ENCODE measurements at places on chromosomes 6 and 20.
A peak's percentile ranks its signal among the peaks of the same experiment; 100 is the strongest.

GRCh38 chr20:25150016-25150415, 45.5 kb upstream of the ENTPD6 start:
- DNase-seq: no peak

DNA sequence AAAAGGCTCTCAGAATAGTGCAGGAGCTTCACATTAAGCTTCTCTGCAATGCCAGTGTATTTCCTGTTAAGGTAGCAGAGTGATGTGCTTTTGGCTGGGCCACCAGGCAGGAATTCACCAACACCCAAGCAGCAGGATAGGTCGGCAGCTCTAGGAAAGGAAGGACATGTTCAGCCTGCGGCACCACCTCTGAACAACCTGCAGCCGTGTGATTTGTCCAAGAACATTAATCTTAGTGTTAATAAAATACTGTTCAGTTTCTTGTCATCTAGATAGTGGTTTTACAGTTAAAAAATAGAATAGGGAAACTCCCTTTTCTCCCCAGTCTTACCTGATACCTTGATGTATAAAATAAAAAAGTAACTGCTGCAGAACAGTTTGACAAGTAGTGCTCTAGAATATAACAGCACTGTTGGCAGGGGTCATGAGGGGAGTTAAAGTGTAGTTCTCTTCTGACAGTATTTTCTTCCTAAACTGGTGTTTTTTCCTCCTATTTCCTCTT, 18.8 kb downstream of the ZNF292 start:
- no peak for DNase-seq

DNA sequence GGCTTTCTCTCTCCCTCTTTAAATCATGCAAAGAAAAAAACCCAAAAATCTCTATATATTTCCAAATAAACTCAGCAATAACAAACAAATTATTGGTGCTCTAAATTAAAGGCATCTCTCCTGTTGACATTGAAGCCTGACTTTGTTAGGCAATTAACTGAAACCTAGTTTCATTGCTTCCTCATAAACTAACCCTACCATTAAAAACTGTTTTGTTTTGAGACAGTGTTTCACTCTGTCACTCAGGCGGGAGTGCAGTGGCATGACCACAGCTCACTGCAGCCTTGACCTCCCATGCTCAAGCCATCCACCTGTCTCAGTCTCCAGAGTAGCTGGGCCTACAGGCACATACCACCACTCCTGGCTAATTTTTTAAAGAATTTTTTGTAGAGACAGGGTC, 34.9 kb downstream of the PIGU start:
- no peak for DNase-seq

DNA sequence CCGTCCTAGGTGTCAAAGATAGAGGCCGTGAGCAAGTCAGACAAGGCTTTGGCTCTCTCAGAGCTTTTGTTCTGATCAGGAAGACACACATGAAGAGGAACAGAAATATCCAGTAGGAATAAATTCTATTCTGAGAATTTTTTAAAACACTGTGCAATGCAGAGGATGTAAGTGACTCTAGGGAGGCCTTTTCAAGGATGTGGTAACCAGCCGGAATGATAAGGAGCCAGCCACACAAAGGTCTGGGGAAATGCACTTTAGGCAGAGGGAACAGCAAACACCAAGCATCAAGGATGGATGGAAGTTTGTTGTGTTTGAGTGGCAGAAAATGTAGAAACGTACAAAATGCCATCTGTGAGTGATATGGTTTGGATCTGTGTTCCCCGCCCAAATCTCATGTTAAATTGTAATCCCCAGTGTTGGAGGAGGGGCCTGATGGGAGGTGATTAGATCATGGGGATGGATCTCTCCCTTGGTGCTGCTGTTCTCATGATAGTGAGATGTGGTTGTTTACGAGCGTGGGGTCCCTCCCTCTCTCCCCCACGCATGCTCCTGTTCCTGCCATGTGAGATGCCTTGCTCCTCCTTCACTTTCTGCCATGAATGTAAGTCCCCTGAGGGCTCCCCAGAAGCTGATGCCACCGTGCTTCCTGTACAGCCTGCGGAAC, 93.6 kb upstream of the CDYL start:
- DNase-seq: no peak

GRCh38 chr6:143236151-143236798, 175.6 kb downstream of the AIG1 start:
- DNase-seq: no peak

- no peak for DNase-seq
Observed at GRCh38 chr6:43912598-43913371, 142.8 kb downstream of the VEGFA start.

- no peak for DNase-seq
Observed at GRCh38 chr6:170188571-170189001, 102.3 kb downstream of the DLL1 start.

- DNase-seq: no peak
Observed at GRCh38 chr6:99132026-99132635, 184.4 kb upstream of the FBXL4 start.

DNA sequence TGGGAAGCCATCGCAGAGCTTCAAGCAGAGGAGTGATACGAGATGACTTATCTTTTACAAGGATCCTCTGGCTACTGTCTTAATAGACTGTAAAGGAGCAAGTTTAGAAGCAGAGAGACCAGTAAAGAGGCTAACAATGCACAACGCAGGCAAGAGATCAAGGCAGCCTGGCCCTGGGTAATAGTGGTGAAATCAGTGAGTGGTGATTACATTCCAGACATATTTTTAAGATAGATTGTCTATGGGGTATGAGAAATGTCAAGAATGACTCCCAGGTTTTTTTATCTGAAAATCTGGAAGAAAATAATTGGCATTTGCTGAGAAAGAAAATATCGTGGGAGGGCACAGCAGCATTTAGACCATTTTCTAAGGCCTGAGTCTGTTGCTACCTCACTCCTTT, 213.6 kb upstream of the HTR1E start:
- DNase-seq: no peak

DNA sequence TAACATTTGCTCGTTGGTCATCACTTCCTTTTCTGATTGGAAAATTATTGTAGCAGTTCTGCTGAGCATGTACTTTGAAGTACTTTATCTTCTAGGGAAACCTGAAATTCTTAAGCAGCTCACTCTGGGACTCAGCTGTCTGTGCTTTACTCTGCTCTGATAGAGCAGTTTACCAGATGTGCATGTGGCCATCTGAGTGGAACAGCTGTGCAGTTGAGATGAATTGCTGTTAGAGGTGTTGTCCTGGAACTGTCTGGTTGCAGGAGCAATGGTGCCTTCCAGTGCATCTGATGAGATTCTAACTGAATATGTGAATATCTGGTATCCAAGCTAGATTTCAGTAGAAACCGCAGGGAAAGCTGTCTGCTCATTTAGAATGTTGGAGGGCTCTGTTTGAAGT, 27.2 kb downstream of the PANK2 start:
- no peak for DNase-seq

DNA sequence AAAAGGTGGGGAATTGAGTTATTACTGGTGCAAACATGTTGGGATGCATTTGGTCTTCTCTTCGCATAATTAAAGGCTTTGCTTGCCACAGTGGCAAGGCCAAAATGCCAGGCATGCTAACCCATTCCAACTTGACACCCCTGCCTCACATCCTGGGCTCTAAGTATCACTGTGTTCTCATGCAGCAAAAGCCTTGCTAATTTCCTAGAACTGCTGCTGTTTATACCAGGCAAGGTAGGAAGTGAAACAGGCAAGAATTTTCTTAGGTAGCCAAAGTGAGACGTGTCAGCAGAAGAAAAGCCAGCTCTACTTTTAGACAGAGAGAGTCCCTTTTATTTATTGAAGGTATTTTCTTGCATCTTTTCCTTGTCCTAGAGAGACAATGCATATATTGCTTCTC, 41.2 kb downstream of the LYRM2 start:
- no peak for DNase-seq

GRCh38 chr6:22145823-22146677, 150.8 kb downstream of the PRL start:
- peak; percentile 28 for DNase-seq

GRCh38 chr20:8335495-8336195, 203.6 kb downstream of the PLCB1 start:
- DNase-seq: no peak

GRCh38 chr6:101116337-101116736, 235.2 kb upstream of the ASCC3 start:
- no peak for DNase-seq

DNA sequence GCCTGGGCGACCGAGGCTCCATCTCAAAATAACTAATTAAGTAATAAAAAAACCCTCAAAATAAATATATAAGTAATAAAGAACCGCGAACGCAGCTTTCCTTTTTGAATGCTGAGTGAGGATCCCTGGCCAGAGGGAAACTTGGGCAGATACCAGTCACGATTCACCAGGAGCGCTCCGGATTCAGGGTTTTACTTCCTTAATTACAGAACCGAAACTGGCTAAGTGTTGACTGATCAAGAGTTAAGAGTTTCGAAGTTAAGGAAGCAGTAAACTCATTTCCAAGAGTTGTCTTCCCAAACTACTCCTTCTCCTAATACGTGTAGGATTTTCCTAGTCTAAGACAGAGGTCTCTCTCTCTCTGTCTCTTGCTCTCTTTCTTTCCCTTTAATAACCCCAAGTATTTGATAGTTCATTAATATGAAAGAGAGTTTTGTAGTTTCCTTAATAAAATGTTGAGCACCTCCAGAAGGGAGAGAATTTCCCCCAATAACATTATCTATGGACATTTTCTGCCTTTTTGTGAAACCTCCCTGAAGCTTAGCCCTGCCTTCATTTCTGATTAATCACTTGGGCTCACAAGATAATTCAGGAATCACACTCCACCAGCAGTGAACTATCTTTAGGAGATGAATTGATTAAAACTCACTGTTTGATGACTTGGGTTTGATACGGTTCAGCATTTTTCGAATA, 61.4 kb upstream of the ZNF217 start:
- DNase-seq: no peak

DNA sequence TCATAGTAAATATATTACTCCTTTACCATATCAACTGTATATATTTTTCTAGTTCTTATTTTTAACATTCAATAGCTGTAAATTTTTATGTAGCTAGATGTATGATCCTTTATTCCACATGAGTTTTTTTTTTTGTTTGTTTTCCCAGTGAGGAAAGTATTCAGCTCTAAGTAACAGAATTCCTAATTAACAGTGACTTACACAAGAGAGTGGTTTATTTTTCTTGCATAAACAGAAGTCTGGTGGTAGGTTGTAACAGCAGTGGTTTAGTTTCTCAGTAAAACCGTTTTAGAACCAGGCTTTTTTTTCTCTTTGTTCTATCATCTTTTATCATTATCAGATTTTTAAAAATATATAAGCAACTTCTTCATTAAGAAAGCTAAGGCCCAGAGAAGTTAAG, 116.9 kb upstream of the FLRT3 start:
- no peak for DNase-seq

DNA sequence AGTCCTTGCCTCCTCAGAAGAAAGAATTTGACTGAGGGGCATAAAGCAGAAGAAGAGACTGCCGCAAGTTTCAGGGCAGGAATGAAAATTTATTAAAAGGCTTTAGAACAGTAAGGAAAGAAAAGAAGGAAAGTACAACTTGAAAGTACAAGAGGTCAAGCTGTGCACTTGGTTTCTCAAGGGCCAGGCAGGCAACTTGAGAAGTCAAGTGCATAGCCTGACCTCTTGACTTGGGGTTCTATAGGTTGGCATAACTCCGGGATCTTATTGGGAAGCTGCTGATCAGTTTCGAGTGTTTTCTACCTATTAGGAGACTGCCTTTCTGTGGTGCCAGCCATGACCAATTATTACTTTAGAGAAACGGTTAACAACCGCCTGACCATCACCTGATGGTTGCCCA, 237.0 kb upstream of the RGS17 start:
- no peak for DNase-seq

DNA sequence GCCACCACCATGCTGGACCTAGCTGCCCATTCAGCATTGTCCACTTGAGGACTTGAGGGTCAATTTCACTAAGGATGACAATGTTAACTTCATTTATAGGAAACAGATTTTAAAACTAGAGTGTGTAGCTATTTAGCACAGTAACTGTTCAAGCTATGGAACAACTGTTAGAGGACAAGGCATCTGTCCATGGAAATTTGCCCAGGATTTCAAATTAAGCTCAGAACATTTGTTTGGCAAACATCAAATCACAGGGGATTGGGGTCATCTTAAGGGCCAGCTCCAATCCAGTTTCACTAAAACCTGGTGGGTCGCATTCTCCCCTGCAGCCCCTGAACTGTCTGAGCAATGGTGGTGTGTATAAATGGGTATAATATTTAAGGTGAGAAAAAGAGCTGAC, 35.1 kb downstream of the PM20D2 start:
- no peak for DNase-seq

DNA sequence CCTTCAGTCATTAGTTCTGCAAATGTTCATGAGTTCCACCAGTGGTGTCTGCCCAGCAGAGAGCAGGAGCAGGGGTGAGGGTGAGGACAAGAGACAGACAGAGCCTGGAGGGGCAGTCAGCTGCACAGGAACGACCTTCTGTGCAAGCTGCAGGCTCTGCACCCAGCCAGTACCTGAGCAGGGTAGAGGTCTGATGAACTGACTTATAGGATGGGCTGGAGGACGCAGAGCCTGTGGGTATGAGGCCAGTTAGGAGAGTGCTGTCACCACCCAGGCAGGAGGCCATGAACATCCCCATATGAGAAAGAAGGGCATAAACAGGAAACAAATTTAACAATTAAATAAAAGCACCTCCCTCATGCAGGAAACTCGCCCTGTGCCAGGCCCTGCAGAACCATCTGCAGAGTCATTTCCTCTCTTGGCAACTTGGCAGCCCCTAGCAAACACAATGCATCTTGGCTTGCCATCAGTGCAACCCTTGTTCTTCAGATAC, 17.9 kb downstream of the C6orf15 start:
- DNase-seq: no peak

- DNase-seq: no peak
Observed at GRCh38 chr6:167755461-167755860, 71.2 kb upstream of the AFDN start.

- DNase-seq: no peak
Observed at GRCh38 chr6:93496548-93496947, 77.2 kb upstream of the EPHA7 start.

DNA sequence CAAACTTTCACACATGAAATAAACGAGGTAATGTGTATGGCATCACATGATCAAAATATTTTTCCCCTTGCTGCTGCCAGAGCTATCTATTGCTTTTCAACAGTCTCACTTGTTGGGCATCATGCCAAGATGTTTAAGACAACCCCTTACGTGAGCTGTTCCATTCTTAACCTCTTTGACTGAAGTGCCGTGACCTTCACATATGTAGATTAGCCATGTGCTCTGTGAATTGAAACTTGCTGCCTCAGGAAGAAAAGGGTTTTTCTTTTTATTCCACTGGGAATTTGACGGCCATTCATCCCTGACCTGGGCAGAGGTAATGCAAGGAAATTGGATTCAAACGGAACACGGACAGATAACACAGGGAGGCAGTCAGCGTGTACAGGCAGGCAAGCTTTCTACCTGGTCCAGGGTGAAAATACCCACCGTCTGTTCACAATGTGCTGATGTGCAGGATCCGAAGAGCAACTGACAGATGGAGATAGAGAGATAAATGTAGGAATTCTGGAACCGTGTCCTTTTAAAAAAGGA, 14.2 kb downstream of the ARID1B start:
- no peak for DNase-seq

DNA sequence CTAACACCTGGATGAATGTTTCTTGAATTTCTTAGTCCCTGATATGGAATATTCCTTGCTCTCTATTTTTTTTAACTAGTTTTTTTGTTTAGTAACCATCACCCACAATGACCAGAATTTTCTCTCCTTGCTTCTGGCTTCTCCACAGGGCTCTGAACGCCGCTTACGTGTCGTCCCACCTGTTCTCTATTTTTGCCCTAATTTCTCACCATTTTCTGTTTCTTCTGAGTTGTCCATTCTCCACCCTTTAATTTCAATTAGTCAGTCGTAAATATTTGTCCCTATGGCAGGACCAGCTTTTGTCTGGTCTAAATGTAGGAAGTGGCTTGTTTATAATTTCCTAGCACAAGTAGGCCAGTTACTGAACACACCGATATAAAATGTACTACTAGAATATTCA, 52.3 kb downstream of the PLCB4 start:
- DNase-seq: no peak

All from NT2/D1 (cell line).